ENCODE measurements at places on chromosomes 5 and 9.

DNA sequence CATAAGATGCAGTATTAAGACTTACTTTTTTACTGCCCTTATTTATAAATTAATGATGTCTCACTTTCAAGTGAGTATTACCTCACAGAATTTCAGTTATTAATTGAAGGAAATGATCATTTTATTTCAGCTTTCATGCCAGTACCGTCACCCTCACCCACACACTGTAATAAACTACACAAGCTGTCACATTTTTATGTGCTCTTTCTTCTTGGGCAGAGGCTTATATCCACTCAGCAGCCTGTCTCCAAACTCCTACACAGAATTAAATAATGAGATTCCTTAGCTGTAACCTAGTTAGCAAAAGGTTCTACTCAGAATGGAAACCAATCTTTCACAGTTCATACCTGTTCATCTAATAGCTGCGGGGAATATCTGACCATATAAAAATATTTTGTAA, 1915.8 kb upstream of the CDH6 start:
- no peak for DNase-seq

- no peak for DNase-seq
These were observed 467 bp downstream of the C9orf78 start for GRCh38 chr9:129834489-129835127.

- DNase-seq: no peak
These were observed 1.1 kb upstream of the CEP78 start for GRCh38 chr9:78234810-78235209.

- peak; percentile 2 for DNase-seq
These were observed 963 bp upstream of the HTR1A start for GRCh38 chr5:63963080-63963735.

DNA sequence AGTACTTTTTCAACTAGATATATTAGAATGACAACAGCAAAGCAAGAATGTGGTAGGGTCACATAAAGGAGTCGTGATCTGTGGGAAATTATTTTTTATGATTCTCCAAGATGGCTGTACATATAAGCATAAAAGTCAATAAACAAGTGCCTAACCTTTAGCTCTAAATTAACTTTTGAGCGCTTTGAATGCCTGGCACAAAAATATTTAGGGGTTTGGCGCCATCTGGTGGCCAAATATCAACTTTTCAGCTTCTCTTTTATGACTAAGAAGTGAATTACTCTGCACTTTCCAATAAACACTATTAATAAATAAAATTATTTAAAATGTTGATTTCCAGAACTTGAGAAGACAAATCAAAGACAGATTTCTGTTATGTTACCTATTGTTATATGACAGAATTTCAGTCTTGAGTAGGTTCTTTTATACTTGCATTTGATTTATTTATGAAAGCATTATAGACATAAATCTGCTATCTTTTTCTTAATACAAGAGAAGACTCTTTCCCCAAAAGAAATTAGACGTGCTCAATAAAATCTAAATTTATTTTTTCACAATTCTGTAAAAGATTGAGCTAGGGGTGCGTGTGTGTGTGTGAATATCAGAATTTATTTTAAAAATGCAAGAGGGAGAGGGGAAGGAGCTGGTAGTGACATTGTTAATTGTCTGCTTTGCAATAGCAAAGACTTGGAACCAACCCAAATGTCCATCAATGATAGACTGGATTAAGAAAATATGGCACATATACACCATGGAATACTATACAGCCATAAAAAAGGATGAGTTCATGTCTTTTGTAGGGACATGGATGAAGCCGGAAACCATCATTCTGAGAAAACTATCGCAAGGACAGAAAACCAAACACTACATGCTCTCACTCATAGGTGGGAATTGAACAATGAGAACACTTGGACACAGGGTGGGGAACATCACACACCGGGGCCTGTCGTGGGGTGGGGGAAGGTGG, 36.7 kb upstream of the ARRDC3 start:
- DNase-seq: no peak

- no peak for DNase-seq
These were observed 56.4 kb downstream of the ALDH7A1 start for GRCh38 chr5:126538579-126538978.

DNA sequence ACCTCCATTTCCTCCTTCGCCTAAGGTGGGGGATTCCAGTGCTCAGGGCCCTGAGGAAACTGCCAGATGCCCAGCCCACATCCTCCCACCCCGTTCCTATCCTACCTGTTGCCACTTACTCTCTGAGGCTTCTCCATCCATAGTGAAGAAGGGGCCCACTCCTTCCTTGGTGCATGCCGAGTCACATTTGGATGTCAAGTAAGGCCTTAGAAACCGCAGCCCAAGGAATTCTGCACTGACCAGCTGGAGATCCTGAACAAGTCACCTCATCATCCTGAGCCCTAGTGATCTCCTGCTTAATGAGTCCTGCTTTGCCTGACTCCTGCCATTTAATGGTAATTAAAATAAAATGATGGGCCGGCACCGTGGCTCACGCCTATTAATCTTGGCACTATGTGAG, 6.7 kb upstream of the TNIP1 start:
- no peak for DNase-seq

DNA sequence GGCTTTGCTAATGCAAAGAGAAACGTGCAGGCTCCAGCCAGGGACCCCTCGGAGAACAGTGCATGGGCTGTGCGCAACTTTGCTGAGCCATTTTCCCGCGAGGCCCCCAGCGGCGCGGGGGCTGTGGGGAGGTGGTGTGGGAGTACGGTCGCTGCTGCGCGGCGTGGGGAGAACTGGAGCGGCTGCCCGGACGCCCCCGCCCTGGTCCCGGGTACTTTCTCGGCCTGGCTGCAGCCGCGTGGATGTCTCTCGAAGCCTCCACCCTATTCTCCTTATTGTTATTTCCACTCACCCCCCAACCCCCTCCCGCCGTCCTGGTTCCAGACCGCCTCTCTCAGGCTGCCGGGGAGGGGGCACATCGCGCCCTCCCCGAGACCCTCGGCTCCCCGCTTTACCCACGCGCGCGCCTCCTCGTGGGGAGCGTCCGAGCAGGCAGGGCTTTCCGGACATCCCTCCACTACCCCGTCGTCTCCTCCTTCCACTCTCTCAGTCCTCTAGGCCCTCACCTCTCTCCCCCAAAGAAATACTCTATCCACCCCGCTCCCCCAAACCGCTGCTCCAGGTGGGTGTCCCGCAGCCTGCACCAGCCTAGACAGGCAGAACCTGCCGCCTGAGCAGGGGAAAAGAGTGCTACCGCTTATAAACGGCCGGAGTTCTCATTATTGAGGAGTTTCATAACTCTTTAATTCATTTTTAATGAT, 68.6 kb upstream of the TBCA start:
- no peak for DNase-seq

DNA sequence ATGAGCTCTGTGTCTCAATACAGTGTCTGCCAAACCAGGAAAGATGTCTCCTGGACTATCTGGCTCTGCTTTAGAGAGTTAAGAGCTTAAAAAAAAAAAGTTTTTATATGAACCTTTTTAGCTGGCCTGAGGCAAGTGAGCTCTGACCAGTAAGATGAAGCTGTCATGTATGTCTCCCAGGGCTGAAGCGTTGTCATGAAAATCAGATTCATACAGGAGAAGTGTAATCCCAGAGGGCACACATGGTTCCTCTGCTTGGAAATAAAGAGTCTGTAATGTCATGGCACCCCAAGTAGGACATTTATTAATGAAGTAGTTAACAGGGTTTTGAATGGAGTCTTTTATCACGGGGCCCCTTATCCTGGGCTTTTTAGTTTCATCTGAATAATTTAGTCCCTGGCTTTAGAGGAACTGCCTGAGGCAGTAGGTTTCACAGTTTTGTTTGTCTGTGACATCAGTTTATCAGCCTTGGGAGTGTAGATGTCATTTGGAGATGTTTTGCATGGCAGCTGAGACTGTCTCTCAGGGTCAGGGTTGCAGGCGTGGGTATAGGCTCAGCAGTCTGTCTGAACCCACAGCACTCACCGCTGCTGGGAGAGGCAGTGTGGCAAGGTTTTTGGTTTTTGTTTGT, 223.3 kb downstream of the DIRAS2 start:
- no peak for DNase-seq

GRCh38 chr5:143057580-143057999, 287.4 kb downstream of the ARHGAP26 start:
- no peak for DNase-seq

Measured in AG04449 (cell line).